ENCODE measurements at places on chromosomes 1 and 21.
A peak's percentile ranks its signal among the peaks of the same experiment; 100 is the strongest.

DNA sequence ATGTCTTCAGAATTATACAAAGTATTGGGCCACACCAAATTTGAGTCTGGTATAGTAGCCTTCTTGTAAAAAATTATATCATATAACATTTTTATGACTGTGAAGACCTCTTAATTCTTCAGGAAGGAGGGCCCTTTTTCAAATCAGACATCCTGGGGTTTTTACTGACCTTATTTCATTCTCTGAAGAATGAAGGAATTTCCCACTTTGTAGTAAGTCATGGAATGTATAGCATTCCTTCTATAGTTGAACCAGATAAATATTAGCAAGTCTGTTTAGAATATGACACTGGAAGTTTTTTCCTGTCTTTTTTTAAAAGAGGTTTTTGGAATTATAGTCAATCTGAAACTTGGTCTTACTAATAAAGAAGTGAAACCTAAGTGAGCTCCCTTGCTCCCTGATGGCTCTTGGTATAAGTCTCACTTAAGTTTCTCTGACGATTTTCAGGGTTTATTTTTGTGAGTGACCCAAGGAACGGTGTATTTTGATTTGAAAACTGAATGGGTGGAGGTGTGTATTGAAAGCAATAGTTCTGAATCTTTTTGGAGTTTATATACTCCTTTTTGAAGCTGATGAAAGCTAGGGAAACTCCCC lies 23.7 kb downstream of the SNX27 start:
- DNase-seq: no peak

- DNase-seq: no peak
Measured at GRCh38 chr1:15146142-15146680, 7.3 kb upstream of the TMEM51 start.

- DNase-seq: no peak
Measured at GRCh38 chr1:20578721-20579395, 10.0 kb upstream of the CDA start.

GRCh38 chr1:164771619-164772361 lies 212.8 kb downstream of the PBX1 start:
- peak; percentile 61 for DNase-seq

GRCh38 chr1:115337276-115337632 lies 795 bp downstream of the NGF start:
- DNase-seq: no peak

DNA sequence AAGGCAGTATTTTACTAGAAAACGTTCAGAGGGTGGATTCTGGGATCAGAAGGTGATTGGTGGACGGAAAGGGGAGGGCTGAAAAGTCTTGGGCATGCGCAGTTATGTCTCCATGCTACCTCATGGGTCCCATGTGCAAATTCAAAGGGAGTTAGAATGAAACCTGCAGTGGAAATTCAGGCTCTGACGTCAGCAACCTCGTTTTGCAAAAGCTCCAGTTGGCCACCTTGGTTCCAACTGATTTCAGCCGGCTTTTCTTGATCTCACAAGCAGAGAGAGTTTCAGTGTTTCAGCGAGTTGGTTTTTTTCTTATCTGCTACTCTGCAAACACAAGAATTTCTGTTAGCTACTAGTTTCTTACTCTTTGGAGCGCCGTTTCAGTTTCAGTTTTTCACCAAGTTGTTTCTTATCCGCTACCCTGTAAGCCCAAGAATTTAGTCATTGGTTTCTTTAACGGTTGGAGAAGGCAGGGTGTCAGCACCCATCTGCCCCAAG lies 69.8 kb upstream of the PGBD5 start:
- DNase-seq: no peak

- DNase-seq: no peak
Measured at GRCh38 chr1:30518186-30518585, 205.2 kb downstream of the MATN1 start.

GRCh38 chr1:151918819-151919610 lies 9.7 kb upstream of the THEM4 start:
- DNase-seq: no peak

DNA sequence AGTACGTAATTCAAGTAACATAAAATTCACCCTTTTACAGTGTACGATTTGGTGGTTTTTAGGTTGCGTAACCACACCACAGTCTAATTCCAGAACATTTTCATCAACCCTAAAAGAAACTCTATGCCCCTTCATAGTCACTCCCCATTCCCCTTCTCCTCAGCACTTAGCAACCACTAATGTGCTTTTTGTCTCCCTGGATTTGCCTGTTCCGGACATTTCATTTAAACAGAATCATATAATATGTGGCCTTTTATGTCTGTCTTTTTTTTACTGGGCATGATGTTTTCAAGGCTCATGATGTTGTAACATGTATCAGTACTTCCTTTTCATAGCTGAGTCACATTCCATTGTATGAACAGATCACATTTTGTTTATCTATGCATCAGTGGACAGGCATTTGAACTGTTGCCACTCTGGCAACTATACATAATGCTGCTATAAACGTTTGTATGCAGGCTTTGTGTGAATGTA lies 20.8 kb downstream of the OBSCN start:
- no peak for DNase-seq

GRCh38 chr21:31733551-31734149 lies 1.7 kb upstream of the SCAF4 start:
- no peak for DNase-seq

DNA sequence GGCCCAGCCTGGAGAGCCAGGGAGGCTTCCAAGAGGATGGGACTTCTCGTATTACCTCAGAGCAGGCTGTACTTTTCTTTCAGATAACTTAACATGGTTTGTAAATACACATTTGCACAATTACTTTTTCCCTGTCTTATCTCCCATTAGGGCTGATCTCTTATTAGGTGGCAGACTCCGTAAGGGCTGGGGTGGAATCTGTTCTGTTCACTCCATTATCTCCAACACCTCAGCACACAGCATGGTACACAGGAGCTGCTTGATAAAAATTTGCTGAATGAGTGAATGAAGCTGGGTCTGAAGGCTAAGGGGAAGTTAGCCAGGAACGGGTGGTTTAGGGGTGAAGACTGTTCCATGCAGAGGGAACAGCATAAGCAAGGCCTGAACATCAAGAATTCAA lies 48.9 kb downstream of the LDLRAD2 start:
- DNase-seq: no peak

- DNase-seq: no peak
Measured at GRCh38 chr1:53511323-53511932, 52.2 kb downstream of the DMRTB1 start.

DNA sequence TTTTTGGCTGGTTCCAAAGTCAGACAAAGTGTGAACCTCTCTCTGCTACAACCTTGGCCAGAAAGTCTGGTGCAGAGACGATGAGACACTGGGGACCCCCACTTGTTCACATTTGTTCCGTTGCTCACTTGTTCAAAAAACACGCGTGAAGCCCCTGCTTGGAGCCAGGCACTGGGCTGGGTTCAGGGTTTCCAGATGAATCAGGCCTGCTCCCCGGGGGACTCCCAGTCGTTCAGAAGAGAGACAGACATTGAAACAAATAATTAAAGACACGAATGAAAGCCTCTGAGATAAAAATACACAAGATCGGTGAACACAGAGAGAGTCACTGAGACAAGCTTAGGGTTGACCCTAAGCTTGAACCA lies 101.5 kb upstream of the RUNX3 start:
- no peak for DNase-seq

GRCh38 chr1:89023026-89023425 lies 360 bp upstream of the GBP3 start:
- DNase-seq: no peak

GRCh38 chr1:87963556-87963955 lies 634.9 kb downstream of the LMO4 start:
- DNase-seq: no peak

- DNase-seq: no peak
Measured at GRCh38 chr1:4169991-4170390, 269.9 kb upstream of the C1orf174 start.

DNA sequence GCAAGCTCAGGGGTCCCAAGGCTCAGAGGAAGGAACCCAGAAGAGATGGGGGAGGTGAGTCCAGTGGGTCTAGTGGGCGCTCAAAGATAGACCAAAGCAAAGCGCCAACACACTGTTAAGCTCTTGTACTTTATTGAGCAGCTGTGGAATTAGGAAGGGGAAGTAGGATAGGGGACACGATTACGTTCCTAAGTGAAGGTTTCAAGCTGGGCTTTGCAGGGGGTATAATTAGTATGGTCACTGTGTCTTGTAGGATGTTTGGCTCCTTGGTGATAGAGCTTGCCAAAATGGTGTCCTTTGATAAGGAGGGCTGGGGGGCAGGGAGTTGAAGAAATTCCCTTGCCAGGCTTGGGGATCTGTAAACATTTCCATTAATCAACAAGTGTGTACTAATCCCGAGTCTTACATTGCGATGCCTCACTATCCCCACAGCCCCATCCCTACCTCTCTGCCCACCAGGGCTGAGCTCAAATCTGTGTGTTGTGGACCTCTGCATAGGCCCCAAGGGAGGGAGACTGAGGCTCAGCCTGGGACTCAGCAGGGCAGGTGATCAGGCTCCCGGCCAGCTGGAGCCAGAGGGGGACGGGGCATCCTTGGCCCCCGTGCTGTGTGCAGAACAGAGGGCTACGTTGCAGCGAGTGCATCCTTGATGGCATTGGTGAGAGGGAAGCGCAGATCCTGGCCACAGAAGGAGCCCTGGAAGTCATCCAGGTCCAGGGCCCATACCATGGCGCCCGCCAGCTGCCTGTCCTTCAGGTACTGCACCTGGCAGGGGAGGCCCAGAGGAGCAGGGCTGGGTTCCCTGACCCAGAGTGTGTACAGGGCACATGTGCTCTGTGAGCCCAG lies 3.4 kb upstream of the MYBPH start:
- DNase-seq: no peak

DNA sequence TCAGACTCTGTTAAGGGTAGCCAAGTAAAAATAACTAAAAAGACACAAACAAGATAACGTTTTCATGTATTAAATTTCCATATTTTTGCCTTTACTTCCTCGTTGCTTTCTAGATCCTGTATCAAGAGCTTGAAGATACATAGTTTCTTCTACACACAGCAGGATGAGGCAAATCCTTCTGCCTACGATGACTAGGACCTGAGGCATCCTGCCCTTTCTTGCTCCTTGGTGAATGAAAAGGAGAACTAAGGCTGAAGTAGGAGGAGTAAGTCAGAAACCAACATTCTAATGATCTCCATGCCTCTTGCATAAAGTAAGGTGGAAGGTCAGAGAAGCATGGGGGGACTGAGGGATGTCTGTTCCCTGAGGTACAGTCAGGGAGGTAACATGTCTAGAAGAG lies 102.6 kb downstream of the GPATCH2 start:
- no peak for DNase-seq

- no peak for DNase-seq
Measured at GRCh38 chr1:230839173-230839572, 29.1 kb downstream of the C1orf198 start.

DNA sequence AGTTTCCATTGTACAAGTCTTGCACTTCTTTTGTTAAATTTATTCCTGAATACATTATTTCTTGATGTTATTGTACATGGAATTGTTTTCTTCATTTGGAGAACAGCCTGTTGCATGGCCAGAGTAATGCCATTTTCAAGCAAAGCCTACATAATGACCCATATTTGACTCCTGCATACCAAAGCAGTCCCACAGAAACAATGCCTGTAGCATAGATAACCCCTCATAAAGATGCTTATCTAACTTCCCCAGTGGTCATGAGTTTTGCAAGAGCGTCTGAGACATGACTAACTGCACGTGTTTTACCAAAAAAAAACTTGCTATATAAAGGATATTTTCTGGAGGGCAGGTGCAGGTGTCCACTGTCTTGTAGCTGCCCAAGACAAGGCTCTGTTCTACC lies 30.3 kb upstream of the RLF start:
- no peak for DNase-seq

- DNase-seq: no peak
Measured at GRCh38 chr1:246792603-246793002, 68.4 kb downstream of the SCCPDH start.

DNA sequence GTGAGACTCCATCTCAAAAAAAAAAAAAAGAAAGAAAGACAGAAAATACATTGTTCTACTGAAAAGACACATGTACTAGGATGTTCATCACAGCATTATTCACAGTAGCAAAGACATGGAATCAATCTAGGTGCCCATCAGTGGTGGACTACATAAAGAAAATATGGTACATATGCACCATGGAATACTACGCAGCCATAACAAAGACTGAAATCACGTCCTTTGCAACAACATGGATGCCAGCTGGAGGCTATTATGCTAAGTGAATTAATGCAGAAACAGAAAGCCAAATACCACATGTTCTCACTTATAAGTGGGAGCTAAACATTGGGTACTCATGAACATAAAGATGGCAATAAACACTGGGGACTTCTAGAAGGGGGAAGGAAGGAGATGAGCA lies 48.9 kb upstream of the SLC19A2 start:
- DNase-seq: no peak

- no peak for DNase-seq
Measured at GRCh38 chr1:178349801-178350200, 147.0 kb downstream of the CLEC20A start.

GRCh38 chr1:23810818-23811540 lies 10.4 kb upstream of the GALE start:
- DNase-seq: peak; percentile 8

DNA sequence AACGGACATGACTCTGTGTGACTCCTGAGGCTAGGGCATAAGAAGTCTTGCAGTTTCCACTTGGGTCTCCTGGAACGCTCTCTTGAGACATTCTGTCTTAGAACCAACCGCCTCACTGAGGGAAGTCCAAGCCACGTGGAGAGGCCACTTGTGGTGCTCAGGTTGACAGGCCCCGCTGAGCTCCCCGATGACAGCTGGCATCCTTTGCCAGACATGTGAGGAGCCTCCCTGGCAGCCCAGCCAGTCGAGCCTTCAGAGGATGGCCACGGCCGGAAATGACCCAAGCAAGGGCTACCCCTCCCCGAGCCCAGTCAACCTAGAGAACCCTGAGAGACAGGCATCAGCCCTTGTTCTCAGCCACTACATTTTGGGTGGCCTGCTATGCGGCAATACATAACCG lies 20.7 kb downstream of the PLEKHA6 start:
- no peak for DNase-seq

GRCh38 chr1:8854240-8854639 lies 24.2 kb downstream of the ENO1 start:
- DNase-seq: no peak

DNA sequence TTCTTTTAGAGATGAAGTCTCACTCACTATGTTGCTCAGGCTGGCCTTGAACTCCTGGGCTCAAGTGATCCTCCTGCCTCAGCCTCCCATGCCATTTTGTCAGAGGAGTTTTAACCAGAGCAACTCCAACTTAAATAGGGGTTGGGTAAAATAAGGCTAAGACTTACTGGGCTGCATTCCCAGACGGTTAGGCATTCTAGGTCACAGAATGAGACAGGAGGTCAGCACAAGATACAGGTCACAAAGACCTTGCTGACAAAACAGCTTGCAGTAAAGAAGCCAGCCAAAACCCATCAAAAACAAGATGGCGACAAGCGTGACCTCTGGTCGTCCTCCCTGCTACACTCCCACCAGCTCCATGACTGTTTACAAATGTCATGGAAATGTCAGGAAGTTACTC lies 5.7 kb upstream of the DNAH14 start:
- no peak for DNase-seq

- no peak for DNase-seq
Measured at GRCh38 chr1:11157394-11157793, 31.8 kb upstream of the ANGPTL7 start.
